HFFc6 (cell line): ENCODE measurements at places on chromosomes 2 and 18. TPM values are rescaled to one million over a fixed set of nuclear protein-coding genes. Genes with fewer than 3 reads are reported as not detected.
A peak's percentile ranks its signal among the peaks of the same experiment; 100 is the strongest.

GRCh38 chr18:72091369-72091768 is 452.8 kb downstream of the CBLN2 start:
- no peak for DNase-seq

GRCh38 chr18:63831080-63831788 is 56.0 kb downstream of the SERPINB7 start:
- peak; percentile 89 for DNase-seq

- DNase-seq = no peak
These were observed 19.6 kb upstream of the INO80D start for GRCh38 chr2:206105541-206105940.

DNA sequence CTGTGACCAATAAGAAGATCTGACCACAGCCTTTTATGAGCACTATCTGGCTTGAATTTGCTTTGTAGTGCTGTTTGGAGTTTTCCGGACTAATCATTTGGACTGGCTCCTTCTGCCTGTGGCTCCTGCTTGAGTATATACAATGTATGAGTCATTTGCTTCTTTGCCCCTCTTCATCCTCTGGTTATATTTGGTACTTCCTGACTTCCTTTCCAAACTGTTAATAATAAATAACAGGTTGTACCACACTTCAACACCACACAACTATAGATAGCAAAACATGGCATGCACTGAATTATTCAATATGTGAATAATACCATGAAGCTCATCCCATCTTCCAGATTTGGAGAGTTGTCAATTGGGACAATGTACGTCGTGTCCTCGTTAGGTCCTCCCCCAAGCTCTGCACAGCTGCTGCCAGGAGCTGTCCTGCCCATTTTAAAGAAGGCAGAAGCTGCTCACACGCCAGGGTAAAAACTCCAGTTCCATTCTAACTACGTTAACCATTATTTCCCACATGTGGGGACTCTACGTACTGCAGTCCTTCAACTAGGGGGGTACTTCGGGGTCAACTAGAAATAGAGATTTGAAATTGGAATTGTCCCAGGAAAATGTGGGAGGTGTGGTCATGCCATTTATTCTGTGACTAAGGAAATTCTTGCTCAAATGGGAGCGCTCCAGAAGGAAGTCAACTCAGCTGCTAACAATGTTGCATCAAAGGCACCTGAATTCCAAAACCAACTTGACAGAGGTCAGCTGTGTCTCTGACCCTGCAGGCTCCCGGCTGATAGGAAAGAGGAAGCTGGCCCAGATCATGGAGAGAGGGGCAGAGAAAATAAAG is 38.1 kb downstream of the ST8SIA5 start:
- DNase-seq = peak; percentile 91

- DNase-seq = peak; percentile 55
These were observed 162.1 kb downstream of the QPCT start for GRCh38 chr2:37506407-37507050.

- peak; percentile 31 for DNase-seq
These were observed at the start of the genes PECR and TMEM169 for GRCh38 chr2:216081487-216082116. Gene PECR (minus strand): TSS chr2:216081809. CDS start chr2:216081741, 68 bp downstream. Gene TMEM169 (plus strand): TSS chr2:216081919. CDS start chr2:216095964, 14,045 bp downstream.

Gene TSPYL6
- total RNA-seq = not detected in 3 replicates

GRCh38 chr2:208799397-208799796 is 392.8 kb downstream of the PTH2R start:
- no peak for DNase-seq

Gene IDH1
- 45.3 to 60.7 TPM (median 48.0 TPM) in 3 replicates for total RNA-seq
